ENCODE measurements at places on chromosomes 11 and 22.

GRCh38 chr11:14237444-14237961 lies 121.5 kb downstream of the RRAS2 start:
- no peak for DNase-seq

- DNase-seq, result no peak
Observed at GRCh38 chr11:104654181-104654813, 244.0 kb downstream of the CASP12 start.

GRCh38 chr11:46528445-46529094 lies 65.3 kb downstream of the AMBRA1 start:
- DNase-seq, result no peak

- DNase-seq, result no peak
Observed at GRCh38 chr11:18853086-18853720, 61.6 kb upstream of the PTPN5 start.

- DNase-seq, result no peak
Observed at GRCh38 chr11:45924036-45924915, 1.8 kb downstream of the LARGE2 start.

DNA sequence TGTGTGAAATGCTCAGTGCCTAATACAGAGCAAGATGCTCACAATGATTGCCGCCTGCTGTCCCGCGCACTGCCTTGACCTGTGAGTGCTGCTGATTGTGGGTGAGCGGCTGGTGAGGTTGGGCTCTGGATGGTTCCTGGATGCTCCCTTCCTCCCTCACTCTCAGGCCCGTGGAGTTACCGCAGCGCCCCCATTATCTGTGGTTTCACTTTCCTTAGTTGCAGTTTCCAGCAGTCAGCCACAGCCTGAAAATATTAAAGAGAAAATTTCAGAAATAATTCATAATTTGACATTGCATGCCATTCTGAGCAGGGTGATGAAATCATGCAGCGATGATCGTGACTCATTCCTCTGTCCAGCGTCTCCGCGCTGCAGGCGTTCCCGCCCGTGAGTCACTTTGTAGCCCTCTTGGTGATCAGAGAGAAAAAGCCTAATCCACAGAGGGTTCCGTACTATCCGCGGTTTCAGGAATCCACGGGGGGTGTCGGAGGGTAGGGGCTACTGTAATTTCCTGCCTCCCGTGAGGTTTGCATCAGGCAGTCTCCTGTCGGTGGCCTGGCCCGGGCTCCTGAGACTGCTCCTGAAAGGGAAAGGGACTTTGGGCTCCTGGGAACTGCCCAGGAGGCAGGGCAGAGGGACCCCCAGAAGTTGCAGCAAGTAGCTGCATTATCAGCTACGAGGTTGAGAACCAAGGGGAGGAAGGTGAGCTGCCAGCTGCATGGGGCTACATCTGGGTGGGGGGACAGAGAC lies 10.6 kb downstream of the RPL3 start:
- DNase-seq, result no peak

- DNase-seq, result no peak
Observed at GRCh38 chr11:133137939-133138338, 394.4 kb downstream of the OPCML start.

GRCh38 chr11:46381048-46381818 lies at the start of gene MDK:
Gene MDK, plus strand, starts transcription at chr11:46381669. Its CDS starts 389 bp downstream, at chr11:46382058.
- DNase-seq, result no peak

DNA sequence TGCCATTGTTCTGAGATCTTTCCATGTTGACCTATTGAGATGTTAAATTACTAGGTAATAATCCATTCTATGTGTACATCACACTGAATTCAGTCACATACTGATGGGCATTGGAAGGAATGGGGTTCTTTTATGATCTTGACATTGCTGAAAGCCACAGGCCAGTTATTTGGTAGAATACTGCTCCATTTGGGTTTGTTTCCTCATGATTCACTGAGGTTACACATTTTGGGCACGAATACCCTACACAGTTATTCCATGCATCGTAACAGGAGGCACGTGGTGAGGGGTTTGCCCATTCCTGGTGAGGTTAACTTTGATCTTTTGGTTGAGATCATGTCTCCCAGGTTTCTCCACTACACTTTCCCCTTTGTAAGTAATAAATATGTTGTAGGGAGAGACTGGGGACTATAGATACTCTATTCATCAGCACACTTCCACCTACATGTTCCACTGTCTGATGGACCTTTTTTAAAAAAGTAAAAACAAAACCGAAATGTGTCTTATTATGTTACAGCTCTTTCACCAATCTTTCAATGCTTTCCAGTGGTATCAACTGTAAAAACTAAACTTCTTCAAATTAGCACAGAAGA lies 12.0 kb upstream of the FOLR1 start:
- DNase-seq, result no peak

DNA sequence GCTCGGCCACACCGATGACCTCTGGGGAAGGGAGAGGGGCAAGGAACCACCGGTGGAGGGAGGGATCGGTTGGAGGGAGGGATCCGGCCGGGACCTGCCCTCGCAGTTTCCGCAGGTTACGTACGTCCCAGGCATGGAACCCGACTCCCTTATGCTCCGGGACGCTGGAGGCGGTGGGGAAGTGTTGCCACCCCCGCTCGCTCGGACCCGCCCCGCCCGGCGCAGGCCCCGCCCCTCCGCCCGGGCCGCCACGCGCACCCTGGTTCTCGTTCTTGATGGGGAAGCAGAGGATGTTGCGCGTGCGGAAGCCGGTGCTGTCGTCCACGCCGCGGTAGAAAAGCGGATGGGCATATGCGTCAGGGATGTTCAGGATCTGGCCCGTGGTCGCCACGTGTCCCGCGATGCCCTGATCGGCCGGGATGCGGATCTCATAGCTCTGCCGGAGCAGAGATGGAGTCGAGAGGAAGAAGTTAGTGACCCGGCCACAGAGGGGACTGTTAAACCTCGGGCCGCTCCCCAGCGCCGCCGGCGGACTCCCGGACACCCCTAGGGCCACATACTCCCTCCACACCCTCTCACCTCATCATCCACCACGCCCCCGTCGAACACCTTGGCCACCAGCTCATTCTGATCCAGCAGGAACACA lies 89.8 kb downstream of the PDE2A start:
- peak; percentile 49 for DNase-seq

GRCh38 chr11:563812-564578 lies 3.2 kb downstream of the RASSF7 start:
- no peak for DNase-seq

GRCh38 chr11:1936781-1937615 lies 10.1 kb upstream of the MRPL23 start:
- DNase-seq, result no peak

- no peak for DNase-seq
Observed at GRCh38 chr11:130300567-130300966, 14.2 kb downstream of the ZBTB44 start.

- no peak for DNase-seq
Observed at GRCh38 chr11:14336507-14337503, 22.2 kb downstream of the RRAS2 start.

- DNase-seq, result no peak
Observed at GRCh38 chr11:30458541-30458940, 127.6 kb downstream of the MPPED2 start.

GRCh38 chr11:69285766-69286165 lies 8.2 kb upstream of the MYEOV start:
- DNase-seq, result no peak

GRCh38 chr11:65185171-65185570 lies 3.4 kb downstream of the CAPN1 start:
- DNase-seq, result no peak

DNA sequence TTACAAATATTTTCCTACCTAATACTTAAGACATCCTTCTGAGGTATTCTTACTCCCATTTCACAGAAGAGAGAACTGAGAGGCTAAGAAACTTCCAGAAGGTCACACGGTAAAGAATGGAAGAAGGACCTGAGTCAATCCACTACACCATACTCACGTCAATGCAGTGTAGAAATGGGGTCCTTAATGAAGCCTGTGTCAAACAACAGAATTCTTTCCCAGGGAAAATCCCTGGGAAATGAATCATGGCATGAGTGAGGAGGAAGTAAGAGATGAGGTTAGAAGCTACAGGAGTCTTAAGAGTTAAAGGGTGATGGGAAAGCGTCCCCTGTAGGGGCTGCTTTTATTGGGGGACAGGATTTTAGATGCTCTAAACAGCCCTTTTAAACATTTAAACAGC lies 147.9 kb downstream of the C11orf91 start:
- DNase-seq, result no peak

DNA sequence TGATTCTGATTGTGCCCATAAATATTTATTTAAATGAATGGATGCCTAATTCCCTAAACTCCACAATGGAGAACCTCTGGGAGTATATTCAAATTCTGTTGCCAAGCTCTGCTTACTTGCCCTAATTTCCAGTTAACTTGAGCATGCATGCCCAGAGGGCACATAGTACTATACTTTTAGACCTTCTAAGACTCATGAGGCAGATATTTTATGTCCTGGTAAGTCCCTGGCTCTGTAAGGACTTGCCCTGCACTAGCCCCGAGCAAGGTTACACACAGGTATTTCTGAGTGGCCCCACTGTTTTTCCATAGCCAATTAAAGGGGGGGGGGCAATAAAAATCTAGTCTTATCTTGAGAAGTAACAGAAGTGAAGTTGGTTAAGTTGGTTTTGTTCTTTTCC lies 21.1 kb upstream of the CAPRIN1 start:
- DNase-seq, result no peak

- DNase-seq, result no peak
Observed at GRCh38 chr11:79413268-79413667, 27.6 kb downstream of the TENM4 start.

DNA sequence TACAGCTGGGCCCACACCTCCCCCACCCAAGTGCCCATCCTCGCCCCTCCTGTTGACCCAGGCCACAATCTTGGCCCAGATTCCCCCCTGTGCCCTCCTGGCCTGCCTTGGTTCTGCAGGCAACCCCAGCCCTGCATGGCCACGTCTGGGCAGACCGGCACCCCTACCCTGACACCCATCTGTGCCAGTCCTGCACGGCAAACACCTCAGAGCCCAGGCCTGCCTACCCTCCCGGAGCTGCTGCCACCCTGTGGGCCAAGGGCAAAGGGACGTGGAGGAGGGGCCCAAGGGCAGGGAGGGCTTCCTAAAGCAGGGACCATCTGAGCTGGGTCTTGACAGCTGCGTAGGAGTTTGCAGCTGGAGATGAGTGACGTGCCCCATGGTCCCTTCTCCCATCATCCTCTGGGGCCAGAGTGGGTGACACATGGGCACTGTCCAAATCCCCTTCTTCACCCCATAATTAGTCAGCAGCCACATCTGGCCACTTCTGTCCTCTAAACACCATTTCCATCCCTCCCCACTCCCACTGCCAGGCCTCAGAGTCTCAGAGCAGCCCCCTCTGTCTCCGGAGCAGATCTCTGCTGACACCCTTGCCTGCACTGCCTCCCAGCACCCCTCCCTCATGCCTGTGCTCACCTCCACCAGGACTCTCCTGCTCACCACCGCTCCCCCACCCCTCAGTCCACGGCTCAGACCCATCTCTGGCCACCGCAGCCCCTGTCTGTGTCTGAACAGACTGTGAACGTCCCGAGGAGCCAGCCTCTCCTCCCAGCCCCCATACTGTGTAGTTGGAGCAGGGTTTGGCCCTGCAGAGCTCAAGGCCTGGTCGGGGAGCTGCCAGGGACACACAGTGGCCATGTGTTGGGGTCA lies 35.6 kb upstream of the PPARA start:
- no peak for DNase-seq

- no peak for DNase-seq
Observed at GRCh38 chr11:107732689-107733051, 20.8 kb upstream of the SLN start.

DNA sequence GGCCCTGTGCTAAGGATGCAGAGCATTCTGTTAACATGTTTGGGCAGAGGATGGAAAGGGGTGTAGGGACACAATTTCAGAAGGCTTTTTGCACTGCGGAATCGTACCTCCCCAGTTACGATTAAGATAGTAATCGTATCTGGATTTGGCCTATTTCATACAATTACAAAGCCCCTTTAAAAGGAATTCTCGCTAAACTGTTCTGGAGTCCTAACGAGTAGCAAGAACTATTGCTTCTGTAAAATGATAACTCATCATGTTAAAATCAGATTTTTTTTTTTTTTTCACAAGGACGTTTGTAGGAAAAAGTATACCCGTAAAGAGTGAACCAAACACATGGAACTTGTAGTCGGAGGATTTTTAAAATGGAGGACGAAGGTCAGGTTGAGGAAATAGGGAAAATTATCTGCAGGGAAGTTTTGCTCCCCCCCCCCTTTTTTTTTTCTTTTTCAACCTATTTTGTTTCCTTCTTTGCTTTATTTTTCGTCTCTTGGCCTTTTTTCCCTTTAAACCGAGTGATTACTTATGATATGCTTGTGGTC lies 934 bp downstream of the HSD17B12 start:
- DNase-seq, result no peak

GRCh38 chr11:95788921-95789505 lies 569 bp downstream of the FAM76B start:
- DNase-seq, result peak; percentile 2

- DNase-seq, result no peak
Observed at GRCh38 chr11:57230316-57230715, 6.7 kb downstream of the APLNR start.

GRCh38 chr11:64450168-64450560 lies 91.2 kb downstream of the RPS6KA4 start:
- no peak for DNase-seq

- DNase-seq, result peak; percentile 58
Observed at GRCh38 chr22:28955817-28956216, 72.4 kb downstream of the ZNRF3 start.

GRCh38 chr11:43996318-43996717 lies 51.5 kb upstream of the ACCSL start:
- DNase-seq, result no peak

GRCh38 chr11:17400048-17400775 lies 11.8 kb upstream of the KCNJ11 start:
- no peak for DNase-seq

- no peak for DNase-seq
Observed at GRCh38 chr11:71372693-71373657, 75.2 kb downstream of the DHCR7 start.

DNA sequence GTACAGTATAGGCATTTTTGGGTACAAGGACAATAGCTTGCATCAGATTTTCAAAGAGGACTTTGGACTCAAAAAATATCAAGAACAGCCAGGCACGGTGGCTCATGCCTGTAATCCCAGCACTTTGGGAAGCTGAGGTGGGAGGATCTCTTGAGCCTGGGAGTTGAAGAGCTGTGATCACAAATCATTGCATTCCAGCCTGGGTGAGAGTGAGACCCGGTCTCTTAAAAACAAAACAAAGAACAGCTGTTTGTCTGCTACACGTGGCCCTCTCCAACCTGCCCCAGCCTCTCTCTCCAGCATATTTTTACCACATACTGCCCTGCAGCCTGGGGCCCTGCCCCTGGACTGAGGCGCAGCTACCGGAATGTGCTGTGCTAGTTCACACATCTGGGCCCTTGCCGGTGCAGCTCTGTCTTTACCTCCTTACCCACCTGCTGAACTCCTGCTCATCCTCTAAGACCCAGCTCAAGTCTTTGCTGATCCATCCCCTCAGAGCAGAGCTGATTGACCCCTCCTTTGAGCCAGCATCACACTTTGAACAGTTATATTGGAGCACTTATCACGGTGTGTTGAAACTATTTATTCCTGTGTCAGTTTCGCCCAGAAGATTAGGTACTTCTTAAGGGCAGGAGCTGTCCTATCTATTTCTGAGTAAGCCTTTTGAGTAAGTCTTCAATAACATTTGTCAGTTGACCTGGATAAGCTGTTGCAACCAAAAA lies 29.4 kb downstream of the GRIK4 start:
- no peak for DNase-seq

- DNase-seq, result no peak
Observed at GRCh38 chr22:44408829-44409192, 89.2 kb downstream of the RTL6 start.

- DNase-seq, result no peak
Observed at GRCh38 chr11:76616676-76617552, 53.6 kb downstream of the LRRC32 start.

- DNase-seq, result no peak
Observed at GRCh38 chr11:34299284-34299972, 58.4 kb downstream of the ABTB2 start.

All from activated CD4-positive, alpha-beta T cell treated with anti-CD3 and anti-CD28 coated beads for 24 hours (primary cell).